ENCODE measurements at places on chromosomes 7 and 10.
A peak's percentile ranks its signal among the peaks of the same experiment; 100 is the strongest.

DNA sequence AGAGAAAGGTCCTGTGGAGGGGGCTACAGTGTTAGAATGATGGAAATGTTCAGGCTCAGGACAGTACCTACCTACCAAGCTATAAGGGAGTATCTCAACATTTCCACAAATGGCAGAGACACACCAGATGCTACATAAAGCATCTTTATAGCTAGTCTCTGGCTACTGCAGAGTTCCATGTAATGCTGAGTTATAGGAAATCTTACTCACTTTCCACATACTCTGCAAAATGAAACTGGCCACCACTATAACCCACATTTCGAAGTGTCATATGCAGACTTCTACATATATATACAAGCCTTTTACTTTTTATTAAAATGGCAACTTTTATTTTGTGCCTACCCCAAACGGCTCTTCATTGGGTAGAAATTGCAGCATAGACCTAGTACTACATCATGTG lies 85.5 kb downstream of the FAS start:
- DNase-seq = no peak

DNA sequence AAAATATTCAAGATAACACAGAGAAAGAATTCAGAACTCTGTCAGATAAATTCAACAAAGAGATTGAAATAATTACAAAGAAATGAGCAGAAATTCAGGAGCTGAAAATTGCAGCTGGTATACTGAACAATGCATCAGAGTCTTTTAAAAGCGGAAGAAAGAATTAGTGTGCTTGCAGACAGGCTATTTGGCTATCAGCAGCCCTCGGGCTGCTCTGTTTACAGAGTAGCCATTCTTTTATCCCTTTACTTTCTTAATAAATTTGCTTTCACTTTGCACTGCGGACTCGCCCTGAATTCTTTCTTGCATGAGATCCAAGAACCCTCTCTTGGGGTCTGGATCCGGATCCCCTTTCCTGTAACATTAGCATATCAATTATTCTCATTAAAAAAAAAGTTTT lies 1040.0 kb downstream of the SORCS3 start:
- DNase-seq = no peak

DNA sequence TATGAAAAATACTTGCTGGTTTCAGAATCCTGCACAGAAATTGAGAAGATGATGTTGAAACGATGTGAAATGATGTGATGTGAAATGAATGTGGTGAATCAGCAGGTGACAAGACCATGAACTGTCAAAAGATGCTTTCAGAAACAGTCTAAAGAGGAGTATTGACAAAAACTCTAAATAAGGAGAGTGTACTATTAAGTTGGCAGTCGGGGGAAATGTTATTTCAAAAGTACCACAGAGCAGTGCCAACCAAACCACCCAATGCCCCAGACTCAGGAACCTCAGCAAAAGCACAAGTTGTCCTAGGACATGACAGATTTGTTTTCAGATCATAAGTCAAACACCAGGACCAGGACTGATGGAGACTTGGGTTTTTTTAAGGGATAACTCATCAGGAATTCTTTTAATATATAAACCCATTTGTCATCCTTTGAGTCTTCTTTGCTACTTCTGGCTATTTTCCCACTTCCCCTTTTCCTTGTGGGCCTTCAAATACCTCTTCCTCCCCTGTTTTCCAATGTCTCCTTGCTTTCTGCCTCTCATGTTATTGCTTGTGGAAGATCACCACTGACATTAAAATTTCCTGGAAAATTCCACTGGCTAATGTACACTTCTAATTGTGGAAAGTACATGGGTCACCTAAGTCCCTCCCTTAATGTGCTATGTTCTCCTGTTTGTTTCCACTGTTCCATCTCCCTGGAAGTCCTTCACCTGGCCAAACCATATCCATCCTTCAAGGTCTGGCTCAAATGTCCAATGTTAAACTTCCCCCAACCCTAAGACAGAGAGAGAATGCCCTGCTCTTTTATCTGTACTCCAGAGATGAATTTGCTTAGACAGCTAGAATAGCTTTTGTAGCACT lies 10.2 kb upstream of the PPP1R3C start:
- DNase-seq = no peak

- DNase-seq = no peak
Measured at GRCh38 chr10:123097039-123097438, 38.7 kb upstream of the HMX3 start.

DNA sequence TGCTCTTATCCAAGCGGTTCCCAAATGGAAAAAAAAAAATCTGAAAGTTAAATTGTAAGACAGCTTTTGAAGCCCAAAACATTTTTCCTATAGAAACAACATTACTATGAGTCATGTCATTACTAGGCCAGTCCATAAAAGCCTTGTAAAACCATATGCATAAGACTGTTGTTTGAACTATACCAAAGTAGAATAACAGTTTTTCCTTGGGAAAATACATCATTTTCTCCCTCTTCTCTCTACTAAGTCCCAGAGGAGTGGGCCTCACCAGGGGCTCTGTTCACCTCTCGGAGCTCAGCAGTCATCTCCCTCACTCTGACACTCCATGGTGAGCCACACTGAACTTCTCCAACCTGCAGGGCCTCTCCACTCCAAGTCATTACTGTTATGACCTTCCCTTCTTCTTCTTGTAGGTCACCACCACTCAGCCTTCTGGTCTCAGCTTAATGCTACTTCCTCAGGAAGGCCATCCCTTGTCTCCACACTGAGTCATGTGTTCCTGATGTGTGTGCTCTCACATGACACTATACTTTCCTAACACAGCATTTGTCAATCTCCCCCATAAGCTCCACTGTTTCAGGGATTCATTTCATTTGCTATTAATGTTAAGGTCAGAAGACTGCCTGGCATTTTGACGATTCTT lies 32.5 kb downstream of the ZNF438 start:
- peak; percentile 49 for DNase-seq

DNA sequence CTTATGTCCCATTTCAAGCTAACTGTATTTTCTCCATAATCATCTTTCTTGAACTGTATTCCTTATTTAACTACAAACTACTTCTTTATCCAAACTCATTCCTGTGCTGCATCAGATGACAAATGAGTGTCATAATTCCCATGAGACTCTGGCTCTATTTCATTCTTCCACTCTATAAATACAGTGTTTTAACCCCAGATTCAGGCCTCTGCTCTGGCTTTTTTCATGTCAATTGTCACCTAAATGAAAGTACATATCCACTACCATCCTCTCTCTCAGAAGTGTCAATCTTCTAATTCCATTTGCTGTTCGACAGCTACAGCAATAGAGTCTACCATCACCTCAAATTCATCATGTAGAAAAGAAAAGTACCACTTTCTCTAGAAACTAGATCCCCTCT lies 172.7 kb downstream of the CACNA2D1 start:
- no peak for DNase-seq

GRCh38 chr10:62689712-62690111 lies 114.8 kb upstream of the ADO start:
- DNase-seq = no peak

DNA sequence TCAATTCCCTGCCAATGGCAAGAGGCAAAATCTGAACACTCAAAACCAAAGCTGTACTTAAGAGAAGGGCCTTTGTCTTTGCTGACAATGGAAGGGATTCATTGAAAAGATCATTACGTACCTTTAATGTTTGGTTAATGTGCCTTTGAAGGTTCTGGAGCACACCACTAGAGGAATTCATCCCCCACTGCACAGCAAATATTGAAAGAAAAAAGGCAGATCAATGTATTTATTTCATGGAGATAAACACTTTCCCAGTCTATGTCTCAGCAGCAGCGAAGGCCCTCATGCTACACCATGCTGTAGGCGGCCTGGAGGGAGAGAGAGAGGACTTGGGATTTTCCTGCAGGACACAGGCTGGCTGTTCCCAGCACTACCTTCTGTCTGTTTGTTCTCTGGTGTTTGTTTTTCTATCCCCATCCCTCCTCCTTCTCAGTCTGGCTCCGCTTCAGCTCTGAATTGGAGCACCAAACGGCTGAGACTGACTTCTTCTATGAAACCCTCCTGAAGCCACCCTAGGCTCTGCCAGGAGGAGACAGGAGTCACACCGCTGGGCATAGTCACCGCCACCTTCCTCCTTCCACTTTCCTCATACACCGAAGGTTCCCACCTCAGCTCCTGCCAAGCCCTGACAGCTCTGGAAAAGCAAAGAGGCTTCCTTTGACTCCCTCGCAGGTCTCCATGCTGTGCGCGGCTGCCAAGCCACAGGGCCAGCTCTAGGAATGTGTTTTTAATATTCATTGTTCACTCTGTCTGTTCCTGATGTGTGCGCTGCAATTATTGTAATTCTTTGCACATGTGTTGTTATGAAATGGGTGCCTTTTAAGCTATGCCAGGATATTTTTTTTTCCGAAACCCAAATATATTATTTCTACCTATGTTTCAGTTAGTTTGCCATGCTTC lies 301.5 kb downstream of the FZD1 start:
- peak; percentile 51 for DNase-seq

DNA sequence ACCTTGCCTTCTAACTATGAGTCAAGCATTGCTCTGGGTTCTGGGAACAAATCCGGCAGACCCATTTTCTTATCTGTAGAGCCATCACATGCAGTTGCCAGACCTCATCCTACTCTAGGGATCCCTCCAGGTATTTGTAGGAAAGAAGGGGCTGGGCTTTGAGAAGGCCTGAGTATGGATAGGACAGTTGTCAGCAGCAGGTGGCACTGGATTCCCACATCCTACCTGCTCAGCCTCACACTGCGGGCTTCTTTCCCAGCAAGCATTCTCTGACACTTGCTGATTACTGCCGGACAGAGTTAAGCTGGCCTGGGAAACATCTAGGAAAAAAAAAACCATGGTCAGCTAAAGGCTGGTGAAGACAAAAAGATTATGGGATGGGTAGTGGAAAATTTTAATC lies 224.1 kb downstream of the CCSER2 start:
- no peak for DNase-seq

- DNase-seq = no peak
Measured at GRCh38 chr10:76868098-76868977, 769.3 kb downstream of the KCNMA1 start.

- DNase-seq = no peak
Measured at GRCh38 chr7:154709840-154710520, 292.9 kb downstream of the PAXIP1 start.

Measured in aorta (tissue), 5 donors.